ENCODE measurements at places on chromosomes 11 and 22.

- DNase-seq: no peak
These were observed 23.7 kb upstream of the NAP1L4 start for GRCh38 chr11:3015796-3016195.

- DNase-seq: no peak
These were observed 128.7 kb downstream of the TRIM44 start for GRCh38 chr11:35791088-35791958.

- DNase-seq: no peak
These were observed 27.9 kb upstream of the ANO1 start for GRCh38 chr11:70050243-70050642.

DNA sequence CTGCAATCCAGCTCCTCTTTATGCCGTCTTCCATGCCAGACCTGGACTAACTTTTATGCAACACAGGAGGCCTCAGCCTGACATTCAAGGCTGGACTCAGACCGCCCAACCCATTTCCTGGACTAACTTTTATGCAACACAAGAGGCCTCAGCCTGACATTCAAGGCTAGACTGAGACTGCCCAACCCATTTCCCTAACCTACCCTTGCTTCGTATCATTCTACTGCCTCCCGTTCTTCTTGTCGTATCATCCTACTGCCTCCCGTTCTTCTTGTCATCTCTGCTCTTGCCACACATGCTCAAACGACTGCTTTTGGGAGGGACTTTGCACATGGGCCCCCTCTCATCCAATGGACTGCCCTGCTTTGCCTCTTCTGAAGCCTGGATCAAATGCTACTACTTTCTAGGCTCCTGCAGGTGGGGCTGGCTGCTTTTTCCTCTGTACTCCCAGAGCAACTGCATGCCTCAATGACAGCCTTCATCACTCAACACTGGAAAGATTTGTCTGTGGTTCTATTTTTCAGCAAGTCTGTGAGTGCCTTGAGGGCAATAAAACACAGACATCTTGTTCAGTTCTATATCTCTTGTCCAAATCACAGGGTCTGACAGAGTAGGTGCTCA lies 7.8 kb downstream of the TBC1D10A start:
- no peak for DNase-seq

GRCh38 chr11:42800041-42800440 lies 511.8 kb upstream of the API5 start:
- no peak for DNase-seq

DNA sequence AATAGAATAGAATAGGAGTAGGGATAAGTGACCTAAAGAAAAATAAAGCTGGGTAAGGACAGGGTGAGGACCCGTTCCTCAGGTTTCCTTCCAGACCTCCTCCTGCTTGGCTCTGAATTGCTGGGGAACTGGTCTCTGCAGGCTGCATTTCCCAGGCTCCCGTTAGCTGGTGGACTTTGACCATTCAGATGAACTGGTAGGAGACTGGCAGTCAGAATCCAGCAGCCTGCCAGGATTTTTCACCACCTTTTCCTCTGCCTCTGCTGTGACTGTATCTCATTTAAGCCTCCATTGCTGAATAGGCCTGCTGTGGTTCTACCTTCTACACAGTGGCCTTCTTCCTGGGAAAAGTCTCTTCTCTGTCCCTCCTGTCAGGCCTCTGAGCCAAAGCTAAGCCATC lies 24.6 kb upstream of the SMPD1 start:
- DNase-seq: no peak

DNA sequence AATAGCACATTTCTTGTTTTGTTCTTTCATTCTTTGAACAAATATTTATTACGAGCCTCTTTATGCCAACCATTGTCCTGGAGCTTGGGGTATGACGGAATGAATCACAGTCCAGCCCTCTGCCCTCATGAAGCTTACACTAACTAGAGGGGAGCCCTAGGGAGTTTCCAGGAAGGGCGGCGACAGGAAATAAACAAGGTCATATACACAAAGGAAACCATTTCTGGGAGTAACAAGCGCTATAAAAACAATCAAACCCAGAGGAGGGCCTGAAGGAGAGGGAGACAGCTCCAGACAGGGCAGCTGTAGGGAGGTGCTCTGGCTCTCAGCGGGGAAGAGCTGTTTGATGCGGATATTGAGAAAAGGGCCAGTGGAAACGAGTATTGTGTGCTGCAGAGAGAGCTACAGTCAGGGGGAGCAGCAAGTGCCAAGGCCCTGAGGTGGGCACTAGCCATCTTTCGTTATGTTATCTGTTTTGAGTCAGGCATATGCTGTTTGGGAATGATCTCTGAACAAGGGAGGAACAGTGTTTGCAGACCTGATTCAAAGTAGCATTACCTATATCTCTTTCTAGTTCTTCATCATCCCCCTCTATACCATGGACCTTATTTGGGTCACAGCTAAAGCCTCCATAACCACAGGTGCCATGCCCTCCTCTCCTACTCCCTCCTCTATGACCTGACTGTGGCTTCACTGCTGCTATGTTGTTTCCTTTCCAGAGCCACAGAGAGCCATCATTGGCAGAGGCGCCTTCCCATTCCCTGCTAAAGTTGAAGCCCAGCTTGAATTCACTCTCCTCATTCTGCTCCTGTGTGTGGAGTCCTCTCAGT lies 15.3 kb upstream of the ZBTB16 start:
- DNase-seq: no peak

DNA sequence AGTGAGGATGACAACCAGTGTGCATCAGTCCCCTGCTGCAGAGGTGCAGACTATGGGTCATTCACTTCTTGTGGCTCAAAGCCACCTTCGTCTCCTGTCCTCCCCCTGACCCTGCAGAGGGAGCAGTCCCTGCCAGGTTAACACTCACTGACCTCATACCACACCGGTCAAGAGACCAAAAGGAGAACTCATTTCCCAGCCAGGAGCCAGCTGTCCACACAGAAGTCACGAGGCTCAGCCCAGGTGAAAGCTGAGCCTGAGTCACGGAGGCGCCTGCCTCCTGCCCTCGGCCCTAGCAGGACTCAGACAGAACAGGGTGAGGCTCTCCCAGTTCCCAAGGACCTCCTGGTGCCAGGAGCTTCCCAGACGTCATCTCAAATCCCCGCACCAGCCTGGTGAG lies 103.7 kb downstream of the MN1 start:
- no peak for DNase-seq

GRCh38 chr22:41038732-41039131 lies 53.7 kb upstream of the EP300 start:
- no peak for DNase-seq

- peak; percentile 50 for DNase-seq
These were observed 4.1 kb upstream of the TBX1 start for GRCh38 chr22:19756288-19757128.

DNA sequence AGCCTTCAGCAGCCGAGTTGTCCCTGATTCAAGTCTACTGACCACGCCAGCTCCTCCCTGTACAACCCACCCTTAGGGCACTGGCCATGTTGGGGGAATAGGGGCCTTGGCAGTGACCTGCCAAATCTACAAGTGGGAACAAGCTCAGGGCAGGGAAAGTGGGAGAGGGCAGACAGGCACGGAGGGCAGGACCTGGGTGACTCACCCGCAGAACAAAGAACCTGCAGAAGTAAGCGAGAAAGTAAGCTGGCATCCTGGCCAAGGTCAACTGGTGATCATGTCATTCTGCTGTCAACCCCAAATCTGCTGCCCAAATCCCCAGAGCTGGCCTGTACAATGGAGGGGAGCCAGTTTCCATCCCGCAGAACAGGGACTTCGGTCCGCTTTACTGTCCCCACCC lies 7.9 kb upstream of the SCGB1A1 start:
- DNase-seq: no peak

- no peak for DNase-seq
These were observed 106.0 kb downstream of the APIP start for GRCh38 chr11:34810107-34810562.

GRCh38 chr22:48631288-48631863 lies 1196.3 kb downstream of the BRD1 start:
- DNase-seq: no peak

Data from stimulated activated CD8-positive, alpha-beta memory T cell treated with anti-CD3 and anti-CD28 coated beads, Interleukin-4, amount 100 ng/mL, for 1 hour (primary cell).